Renal cortical epithelial cell (primary cell): ENCODE measurements at places on chromosomes 5 and 9. TPM values are rescaled to one million over a fixed set of nuclear protein-coding genes. Genes with fewer than 3 reads are reported as not detected.

- DNase-seq: no peak
Observed at GRCh38 chr5:83084336-83084735, 7.0 kb downstream of the XRCC4 start.

Gene GMCL2
- total RNA-seq: not detected in 2 replicates

DNA sequence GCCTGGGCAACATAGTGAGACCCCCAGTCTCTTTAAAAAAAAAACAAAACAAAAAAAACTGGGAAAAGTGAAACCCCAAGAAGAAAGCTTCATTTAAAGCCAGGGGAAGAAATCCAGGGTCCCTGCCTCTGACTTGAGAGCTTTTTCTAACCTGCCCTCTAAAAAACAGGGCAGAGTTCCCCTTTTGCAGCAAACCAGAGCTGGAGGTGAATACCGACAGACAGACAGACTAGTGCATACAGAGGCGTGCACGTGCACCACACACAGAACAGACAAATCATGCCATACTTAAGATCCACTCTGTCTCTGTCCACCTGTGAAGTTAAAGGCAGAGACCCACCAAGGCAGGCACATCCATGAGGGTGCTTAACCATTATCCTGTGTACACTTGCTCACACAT is 11.7 kb upstream of the AQP3 start:
- DNase-seq: no peak

Gene NUP155
- 35.2 and 43.4 TPM in 2 replicates for total RNA-seq

Gene NFIB
- 13.7 and 38.5 TPM in 2 replicates for total RNA-seq

GRCh38 chr9:93237540-93237939 is 53.6 kb downstream of the WNK2 start:
- DNase-seq: no peak

Gene PCDHB4
- total RNA-seq: 0.35 and 1.4 TPM in 2 replicates

Gene SLC2A8
- total RNA-seq: 16.3 and 18.6 TPM in 2 replicates
